ENCODE measurements at places on chromosomes 1 and 21. TPM values are rescaled to one million over a fixed set of nuclear protein-coding genes. Genes with fewer than 3 reads are reported as not detected.

DNA sequence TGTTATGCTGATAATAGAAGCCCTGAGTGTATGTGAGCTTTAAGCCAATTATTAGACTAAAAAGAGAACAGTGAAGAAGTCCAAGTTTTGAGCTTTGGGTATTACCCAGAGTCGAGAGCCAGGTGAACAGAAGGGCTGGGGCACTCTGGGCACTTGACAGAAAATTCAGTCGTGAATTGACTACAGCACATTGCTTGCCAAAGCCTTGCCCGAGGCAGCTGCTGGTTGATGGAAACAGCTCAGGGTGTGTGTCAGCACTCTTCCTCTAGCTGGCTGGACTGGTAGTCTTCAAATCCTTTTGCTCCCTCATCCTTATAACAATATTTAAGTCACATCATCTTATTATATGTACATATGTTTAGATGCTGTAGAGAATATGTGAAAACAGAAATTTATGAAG lies 21.3 kb downstream of the PDE4B start:
- no peak for DNase-seq

Gene IL19
- not detected for total RNA-seq

- no peak for DNase-seq
Measured at GRCh38 chr1:97385536-97386277, 535.1 kb downstream of the DPYD start.

Gene ITLN2
- not detected for total RNA-seq

Gene SLAMF1
- total RNA-seq, result 4.1 TPM

Gene CDK11B
- total RNA-seq, result 9.0 TPM

- no peak for DNase-seq
Measured at GRCh38 chr1:15469361-15469760, 6.5 kb upstream of the CELA2B start.

- DNase-seq, result peak; percentile 56
Measured at GRCh38 chr1:117512728-117513321, 93.0 kb upstream of the TENT5C start.

Gene UBE2U
- total RNA-seq, result not detected

GRCh38 chr1:27521336-27521831 lies 31.4 kb upstream of the WASF2 start:
- peak; percentile 65 for DNase-seq

DNA sequence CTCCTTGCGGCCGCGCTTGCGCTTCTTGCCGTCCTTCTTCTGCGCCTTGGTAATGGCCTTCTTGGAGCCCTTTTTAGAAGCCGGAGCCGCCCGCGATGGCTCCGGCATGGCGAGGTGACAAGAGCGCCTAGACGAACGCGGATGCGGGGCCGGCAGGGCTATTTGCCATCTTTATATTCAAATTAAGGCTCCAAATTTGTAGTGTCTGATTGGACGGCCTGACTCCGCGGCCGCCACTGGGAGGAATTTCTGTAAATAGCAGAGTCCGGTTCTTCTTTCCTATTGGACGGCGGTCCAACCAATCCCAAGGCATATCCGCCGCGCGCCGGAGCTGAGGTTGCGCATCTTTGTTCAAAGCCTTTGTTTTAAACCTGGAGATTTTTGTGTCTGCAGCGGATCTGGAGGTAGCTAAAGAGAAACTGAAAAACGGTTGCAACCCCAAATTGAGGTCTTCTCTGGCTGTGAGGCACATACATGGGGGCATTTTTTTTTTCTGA lies 22.6 kb upstream of the RNF187 start:
- peak; percentile 50 for DNase-seq

DNA sequence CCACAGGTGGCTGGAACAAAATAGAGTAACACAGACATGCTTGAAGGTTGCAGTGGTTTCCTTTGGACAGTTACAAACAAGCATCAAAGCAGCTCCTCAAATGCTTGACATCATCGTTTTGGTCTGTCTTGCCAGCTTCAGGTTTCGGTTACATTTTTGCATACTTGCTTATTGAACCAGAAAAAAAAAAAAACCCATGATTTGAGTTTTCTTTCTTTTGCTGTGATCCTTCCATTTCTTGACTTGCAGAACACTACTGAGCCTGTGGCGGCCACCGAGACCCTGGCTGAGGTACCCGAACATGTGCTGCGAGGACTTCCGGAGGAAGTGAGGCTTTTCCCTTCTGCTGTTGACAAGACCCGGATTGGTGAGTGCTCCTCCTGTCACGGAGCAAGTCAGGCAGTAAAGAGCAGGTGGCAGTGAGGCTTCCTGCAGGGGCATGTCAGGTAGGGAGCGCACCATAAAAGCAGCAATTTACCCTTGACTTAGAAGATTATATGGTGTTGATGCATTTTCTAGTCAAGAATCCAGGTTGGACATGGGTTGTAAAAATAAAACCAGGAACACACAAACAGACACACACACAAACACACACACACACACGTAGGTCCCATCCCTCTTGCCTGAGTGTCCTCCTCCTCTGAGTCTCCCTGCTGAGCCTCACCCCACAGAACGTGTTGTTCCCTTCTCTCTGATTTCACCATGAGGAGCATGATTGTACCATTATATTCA lies 30.9 kb downstream of the PRDM2 start:
- DNase-seq, result peak; percentile 84

DNA sequence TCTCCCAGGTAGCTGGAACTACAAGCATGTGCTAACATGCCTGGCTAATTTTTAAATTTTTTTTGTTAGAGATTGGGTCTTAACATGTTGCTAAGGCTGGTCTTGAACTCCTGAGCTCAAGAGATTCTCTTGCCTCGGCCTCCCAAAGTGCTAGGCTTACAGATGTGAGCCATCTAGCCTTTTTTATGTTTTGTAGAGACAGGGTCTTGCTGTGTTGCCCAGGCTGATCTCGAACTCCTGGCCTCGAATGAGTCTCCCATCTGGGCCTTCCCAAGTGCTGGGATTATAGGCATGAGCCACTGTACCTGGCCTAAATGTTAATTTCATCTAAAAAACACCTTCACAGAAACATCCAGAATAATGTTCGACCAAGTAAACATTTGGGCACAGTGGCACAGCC lies 48.6 kb downstream of the FNBP1L start:
- DNase-seq, result no peak

DNA sequence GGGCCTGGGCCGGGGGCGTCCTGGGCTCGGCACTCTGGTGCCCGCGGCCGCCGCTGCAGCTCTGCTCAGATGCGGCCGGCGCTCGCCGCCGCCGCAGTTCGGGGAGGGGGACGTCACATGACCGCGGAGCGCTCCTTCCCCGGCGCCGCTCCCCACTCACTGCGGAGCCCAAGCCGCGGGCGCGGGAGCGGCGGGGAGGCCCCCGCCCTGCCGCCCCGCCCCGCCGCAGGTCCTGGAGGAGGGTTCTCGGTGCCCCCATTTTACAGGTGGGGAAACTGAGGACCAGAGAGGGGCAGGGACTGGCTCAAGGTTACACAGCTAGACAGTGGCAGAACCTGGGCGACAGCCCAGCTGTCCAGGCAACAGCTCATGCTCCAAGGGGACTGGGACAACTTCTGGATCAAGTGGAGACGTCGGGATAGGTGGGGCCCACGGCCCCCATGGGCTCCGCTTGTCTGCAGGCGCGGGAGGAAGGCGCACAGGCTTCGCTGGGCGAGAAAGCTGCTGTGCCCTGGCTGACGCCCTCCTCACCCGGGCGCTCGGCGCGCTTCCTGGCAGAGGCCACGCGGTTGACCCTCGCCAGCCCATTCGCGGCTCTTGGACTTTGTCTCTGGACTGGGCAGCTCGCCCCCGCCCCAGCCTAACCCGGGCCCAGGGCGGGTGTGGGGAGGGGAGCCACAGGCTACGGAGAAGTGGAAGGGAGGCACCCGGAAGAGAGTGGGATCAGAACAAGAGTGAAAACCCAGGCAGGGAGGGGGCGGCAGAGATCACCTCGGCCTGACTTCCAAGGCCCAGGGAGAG lies at the start of gene RAP1GAP:
RAP1GAP (minus strand) TSS at position 100 of the 801 bp plus-strand sequence. CDS start 49,325 bp downstream, outside the sequence.
- DNase-seq, result peak; percentile 58
